ENCODE measurements at places on chromosomes 16 and 17.

DNA sequence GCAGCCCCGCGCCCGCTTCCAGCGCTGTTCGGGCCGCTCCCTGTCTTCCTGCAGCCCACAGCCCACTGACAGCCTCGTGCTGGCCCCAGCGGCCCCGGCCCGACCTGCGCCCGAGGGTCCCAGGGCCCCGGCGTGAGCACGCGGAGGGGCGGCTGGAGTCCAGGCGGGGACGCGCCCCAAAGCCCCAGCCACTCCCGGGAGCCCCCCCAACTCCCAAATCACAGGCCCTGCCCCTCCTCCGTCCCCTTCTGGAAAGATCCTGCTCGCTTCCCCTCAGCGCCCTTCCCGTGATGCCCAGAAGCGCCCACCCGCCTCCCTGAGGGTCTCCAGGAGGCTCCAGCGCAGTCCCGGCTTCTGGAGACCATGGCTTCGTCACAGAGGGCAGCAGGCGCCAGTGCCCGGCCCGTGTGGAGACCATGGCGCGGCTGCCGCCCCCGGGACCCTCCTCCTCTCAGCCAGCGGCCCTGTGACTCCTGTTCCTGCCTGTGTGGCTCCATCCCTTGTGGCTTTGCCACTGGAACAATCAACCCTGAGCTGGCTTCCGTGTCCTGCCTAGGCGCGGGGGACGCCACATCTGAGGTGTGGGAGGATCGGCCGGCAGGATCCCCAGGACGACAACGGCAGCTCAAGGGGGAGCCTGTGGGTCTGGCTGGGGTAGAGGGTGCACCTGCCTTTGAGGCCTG is 3.9 kb downstream of the UTS2R start:
- DNase-seq, result no peak

GRCh38 chr16:28210264-28210663 is 1.5 kb downstream of the XPO6 start:
- DNase-seq, result no peak

- DNase-seq, result no peak
Measured at GRCh38 chr17:6327007-6327406, 107.9 kb downstream of the AIPL1 start.

DNA sequence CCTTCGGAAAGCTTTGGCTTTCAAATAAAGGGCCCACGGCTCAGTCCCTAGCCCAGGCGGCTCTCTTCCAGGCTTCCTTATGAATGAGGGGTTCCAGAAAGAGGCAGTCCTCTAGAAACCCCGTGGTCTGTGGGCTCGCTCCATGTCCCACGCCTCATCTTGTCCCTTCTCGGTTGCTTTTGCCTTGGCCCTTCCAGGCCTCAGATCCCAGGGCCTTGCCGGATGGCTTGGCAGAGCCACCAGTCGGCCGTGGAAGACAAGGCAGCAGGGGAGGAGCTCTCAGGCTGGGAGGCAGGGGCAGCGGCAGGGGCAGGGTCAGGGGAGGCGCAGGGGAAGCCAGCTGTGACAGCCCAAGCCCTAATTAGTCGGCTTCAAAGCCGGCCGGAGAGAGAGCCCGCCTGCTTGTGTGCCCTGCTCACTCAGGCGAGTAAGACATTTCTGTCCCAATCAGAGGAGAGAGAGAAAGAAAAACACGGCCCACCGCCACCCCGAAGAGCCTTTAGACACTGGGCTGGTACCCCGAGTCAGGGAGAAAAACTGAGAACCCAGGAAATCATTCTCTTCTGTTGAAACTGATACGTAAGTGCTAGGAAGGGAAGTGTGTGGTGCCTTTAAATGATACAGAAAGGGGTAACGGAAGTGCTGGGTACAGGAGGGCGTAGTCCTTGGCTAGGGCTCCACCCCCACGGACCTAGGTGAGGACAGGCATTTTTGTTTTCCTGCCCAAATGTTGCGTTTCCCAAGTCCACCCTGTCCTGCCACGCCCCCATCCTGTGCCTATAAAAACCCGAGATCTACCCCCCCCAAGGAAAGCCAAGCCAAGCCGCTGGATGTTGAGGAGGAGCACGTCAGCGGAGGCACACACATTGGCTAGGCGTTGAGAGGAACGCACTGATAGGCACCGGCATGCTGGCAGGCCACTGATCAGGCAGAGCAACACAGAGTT is 27.8 kb upstream of the MEIOC start:
- no peak for DNase-seq

GRCh38 chr17:4877089-4877488 is 22.2 kb upstream of the C17orf107 start:
- DNase-seq, result no peak

- peak; percentile 3 for DNase-seq
Measured at GRCh38 chr16:3716831-3717234, 491 bp downstream of the TRAP1 start.

GRCh38 chr16:82271636-82272035 is 101.6 kb upstream of the MPHOSPH6 start:
- DNase-seq, result no peak

GRCh38 chr16:88382491-88383400 is at the start of gene ZNF469:
Gene ZNF469, plus strand, starts transcription at chr16:88382959. Its CDS starts 44,512 bp downstream, at chr16:88427471.
- no peak for DNase-seq

GRCh38 chr17:47924785-47925677 is 16.3 kb upstream of the PNPO start:
- DNase-seq, result no peak

All from stimulated activated CD8-positive, alpha-beta memory T cell treated with anti-CD3 and anti-CD28 coated beads, Interleukin-4, amount 100 ng/mL, for 4 hours (primary cell).